NCI-H2081 (cell line): ENCODE measurements at places on chromosomes 2 and 18.

- DNase-seq = peak; percentile 29
Measured at GRCh38 chr2:50611351-50611871, 420.5 kb downstream of the NRXN1 start.

- no peak for DNase-seq
Measured at GRCh38 chr2:11387100-11387390, 42.6 kb upstream of the ROCK2 start.

DNA sequence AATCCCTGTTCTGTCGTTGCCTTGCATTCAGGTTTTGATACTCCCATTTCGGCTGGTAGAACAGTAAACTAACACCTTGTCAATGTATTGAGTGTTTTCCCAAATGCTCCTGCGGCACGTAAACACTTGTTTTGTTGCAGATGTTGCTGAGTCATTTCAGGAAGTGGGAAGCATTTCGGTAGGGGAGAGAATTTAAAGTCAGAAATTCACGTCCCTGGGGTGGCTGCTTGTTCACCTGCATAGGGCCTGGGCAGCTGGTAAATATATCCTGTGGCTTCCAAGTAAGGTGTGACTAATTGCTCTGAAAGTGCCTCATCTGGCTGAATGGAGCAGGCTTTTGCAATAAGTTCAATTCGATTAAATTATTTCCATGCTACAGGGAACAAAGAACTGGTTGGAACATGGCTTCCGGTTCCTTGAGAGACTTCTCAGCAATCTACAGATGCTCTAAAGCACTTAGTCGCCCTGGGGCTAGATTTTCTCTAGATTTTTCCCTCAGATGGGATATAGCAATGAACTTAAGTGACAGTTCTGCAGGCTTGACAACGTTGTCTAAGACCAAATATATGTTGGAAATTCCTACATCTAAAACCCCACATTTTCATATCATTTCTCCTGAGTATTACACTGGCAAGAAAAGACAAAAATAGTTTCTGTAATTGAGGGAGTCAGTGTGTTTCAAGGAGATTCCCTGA lies 5.2 kb downstream of the GALR1 start:
- peak; percentile 87 for DNase-seq

- DNase-seq = no peak
Measured at GRCh38 chr2:86160156-86160952, 34.9 kb downstream of the IMMT start.

- DNase-seq = peak; percentile 98
Measured at GRCh38 chr2:105804266-105804665, 59.6 kb downstream of the NCK2 start.

DNA sequence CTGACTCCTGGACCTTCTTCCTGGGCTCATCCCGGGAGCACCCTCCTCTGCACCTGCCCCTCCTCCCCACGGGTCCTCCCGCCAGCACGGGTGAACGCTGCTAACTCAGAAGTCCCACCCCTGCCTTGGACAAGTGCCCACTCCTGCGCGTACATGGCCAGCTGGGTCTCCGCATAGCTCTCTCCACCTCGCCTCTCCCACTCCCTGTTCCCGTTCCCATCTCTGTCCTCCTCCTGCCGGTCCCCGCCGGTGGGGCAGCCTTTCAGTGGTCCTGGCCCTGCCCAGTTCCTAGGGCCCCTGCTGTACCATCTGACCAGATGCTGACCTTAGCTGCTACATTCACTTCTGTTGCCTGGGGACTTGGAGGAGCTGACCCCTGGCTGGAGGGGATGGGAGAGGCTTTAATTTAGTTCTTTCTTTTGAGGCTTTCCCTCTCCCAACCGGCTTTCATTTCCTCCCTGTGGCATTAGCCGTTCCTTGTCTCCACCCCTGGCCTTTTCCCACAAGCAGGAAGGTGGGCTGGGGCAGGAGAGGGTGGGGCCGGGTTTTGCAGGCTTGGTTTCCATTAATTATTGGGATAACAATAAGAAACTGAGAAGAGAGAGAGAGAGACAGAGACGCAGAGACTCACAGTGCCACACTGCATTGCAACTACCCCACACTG lies 136.1 kb downstream of the SH3BP4 start:
- peak; percentile 11 for DNase-seq

DNA sequence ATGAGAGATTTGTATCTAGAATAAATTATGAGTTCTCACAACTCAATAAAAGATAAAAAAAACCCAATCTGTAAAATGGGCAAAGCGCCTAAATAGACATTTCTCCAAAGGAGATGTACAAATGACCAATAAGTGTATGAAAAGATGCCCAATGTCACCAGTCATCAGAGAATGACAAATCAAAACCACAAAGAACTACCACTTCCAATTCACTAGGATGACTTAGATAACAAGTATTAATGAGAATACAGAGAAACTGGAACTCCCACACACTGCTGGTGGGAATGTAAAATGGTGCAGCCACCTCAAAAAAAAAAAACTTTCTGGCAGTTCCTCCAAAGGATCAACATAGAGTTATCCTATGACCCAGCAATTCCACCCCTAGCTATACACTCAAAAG lies 17.4 kb upstream of the COL6A3 start:
- DNase-seq = no peak

DNA sequence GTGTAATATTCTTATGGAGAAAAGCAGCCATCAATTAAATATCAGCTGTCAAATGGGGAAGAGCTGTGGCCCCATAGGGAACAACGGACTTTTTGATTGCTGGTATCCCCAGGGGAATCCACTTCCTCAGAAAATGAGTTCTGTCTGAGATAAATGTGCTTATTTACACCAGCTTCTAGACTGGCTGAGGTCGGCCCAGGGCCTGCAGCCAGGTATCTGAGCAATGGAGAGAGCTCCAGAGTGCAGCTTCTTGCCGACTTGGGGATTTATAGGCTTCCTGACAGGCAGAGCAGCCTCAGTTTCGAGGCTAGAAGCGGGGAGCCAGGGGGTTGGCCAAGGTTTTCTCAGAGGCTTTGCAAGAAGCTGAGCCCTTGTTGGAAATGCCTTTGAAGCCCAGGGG lies 67.2 kb downstream of the MCFD2 start:
- no peak for DNase-seq

DNA sequence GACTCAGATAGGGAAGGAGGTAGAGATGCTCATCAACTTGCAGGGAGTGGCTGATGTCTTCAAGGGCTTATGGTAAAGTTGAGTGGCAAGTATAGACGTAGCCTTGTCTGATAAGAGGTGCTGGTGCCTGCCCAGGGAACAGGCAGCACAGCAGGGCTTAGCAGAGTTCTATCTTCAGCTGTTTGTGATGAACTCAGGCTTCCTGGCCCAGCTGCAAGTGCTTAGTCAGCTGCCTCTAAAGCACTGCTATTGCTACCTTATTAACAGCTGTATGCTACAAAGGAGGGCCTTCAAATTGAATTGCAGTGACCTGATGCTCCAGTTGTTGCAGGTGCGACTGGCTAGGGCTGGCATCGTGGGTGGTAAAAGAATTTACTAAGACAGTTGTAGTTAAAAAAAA lies 82.1 kb downstream of the TSN start:
- DNase-seq = no peak

- peak; percentile 23 for DNase-seq
Measured at GRCh38 chr2:196337208-196337953, 166.0 kb upstream of the STK17B start.

DNA sequence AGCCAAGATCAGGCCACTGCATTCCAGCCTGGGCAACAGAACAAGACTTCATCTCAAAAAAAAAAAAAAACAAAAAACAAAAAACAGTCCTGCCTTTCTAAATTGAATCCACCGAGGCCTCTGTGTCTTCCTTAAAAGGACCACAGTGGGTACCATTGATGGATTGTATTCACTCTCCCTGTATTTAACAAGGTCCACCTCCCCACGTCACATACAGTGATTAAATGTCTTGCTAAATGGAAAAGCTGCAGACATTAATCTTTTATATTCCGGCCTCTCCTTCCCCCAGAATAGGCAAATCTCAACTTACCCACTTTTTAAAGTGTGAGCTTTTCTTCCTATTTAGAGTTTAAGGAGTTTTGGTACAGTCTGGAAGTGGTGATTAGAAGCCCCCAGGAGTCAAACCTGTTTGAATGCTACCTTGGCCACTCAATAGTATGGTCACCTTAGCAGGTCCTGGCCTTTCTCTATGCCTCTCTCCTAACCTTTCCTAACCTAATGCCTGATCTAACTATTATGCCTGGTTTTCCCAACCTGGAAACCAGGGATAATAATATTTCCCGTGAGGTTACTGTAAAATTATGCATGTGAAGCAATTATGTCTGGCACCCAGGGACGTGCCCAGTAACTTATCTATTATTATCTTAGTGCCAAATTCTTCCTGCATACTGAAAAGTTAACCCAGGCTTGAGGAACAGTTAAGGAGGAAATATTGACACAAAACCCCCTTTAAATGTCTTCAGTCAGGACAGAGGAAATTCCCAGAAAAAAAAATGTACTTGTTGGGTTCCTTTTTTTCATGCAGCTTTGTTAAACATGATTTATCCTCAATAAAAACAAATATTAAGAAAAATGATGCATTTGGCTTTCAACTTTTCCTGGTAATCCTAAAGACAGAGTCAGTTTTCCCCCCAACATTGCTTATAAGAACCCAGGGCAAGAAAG lies 3.1 kb downstream of the NFE2L2 start:
- DNase-seq = no peak

DNA sequence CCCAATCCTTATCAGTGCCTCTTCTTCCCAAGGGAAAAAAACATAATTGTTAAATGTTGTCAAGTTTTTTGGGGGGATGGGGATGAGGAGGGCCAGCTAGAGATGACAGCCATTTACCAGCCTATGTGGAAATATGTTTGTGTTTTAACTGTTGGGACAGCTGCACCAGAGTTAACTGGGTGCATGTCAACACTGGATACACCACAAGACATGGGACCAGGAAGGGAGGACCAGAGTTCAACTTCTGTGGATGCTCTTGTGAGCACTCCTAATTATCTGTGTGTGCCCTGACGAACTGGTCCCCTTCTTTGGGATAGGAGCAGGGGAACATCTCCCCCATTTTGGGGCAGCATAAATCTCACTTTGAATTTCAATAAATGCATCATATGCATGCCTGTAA lies 66.1 kb upstream of the FZD5 start:
- DNase-seq = no peak

- DNase-seq = no peak
Measured at GRCh38 chr2:75222527-75222926, 23.2 kb upstream of the TACR1 start.

- DNase-seq = no peak
Measured at GRCh38 chr2:98379311-98380202, 33.3 kb downstream of the CNGA3 start.

DNA sequence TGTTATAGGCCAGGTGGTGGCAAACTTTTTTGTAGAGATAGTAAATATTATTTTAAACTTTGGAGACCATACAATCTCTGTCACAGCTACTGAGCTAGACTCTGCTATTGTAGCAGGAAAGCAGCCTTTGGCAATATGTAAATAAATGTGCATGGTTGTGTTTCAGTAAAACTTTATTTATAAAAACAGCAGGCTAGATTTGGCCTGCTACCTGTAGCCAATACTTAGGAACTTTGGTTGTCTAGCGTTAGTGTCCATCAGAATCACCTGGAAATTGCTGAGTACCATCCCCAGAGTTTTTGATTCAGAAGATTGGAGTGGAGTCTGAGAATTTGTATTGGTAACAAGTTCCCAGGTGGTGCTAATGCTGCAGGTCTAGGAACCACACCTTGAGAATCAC lies 23.8 kb upstream of the TNFRSF11A start:
- no peak for DNase-seq

GRCh38 chr18:34796035-34796657 lies 86.0 kb downstream of the DTNA start:
- no peak for DNase-seq

DNA sequence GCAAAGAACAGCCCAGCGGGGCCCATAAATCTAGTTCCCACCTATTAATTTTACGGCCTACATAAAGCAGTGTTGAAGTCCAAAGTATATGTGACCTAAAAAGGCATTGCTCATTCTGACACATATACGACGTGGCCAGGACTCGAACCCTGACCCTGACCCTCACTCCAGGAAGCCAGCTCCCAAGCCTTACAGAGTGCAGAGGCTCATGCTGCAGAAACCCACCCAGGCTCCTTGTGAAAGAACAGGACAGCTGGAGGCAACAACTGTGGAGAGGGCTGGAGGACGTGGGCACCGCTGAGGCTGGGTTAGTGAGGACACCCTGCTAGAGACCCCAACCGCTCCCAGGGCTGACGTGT lies 221.6 kb downstream of the CYP26B1 start:
- DNase-seq = no peak

DNA sequence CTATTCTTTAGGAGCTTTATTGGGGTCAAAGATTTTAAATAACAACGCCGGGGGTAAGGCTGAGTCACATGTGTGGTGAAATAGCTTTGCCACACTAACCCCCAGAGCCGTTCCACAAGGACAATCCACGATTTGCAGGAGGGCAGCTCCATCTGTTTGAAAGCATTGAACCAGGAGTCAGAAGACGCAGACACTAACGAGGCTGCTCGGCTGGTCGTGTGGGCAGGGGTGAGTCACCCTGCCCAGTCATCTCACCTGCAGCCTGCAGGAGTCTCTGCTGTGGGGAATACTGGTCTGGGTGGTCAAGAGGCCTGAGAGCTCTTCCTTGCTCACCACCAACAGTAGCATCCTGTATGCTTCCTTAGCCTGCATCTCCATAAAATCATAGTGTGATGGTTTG lies 149.2 kb upstream of the NCK2 start:
- DNase-seq = no peak

GRCh38 chr2:131413148-131413747 lies 49.3 kb upstream of the RAB6D start:
- DNase-seq = peak; percentile 46

- no peak for DNase-seq
Measured at GRCh38 chr2:36672199-36672598, 24.3 kb upstream of the VIT start.

DNA sequence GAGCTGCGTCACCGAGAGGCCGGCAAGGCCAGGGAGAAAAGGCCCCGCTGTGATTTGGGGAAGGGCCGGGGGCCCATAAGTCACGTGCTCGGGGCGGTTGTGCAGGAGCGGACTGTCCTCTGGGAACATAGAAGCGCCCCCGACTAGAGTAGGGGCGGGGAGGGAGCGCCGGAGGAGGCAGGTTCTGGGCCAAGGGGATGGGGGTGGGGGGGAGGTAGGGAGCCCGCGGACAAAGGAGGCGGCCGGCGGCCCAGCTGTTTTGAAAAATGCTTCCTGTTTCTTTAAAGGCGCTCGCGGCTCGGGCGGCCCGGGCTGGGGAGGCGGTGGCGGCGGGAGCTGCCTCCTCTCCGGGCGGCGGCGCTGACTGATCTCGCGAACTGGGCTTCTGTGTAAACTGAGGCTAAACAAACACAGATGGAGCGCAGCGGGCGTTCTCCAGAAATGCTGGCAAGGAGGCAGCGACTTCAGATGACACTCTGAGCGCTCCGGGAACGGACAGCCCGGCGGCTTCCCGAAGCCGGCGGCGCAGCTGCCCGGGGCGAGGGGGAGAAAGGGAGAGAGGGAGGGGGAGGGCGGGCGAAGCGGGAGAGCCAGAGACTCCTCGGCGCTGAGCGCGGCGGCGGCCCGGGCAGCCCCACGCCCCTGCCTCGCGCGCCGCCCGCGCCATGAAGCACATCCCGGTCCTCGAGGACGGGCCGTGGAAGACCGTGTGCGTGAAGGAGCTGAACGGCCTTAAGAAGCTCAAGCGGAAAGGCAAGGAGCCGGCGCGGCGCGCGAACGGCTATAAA lies at the start of gene ATOH8:
TSS of gene ATOH8 (plus strand) at position 467 of the 788 bp plus-strand sequence. CDS start at position 666, 199 bp downstream.
- DNase-seq = peak; percentile 69
